ENCODE measurements at places on chromosomes 2 and 18. TPM values are rescaled to one million over a fixed set of nuclear protein-coding genes. Genes with fewer than 3 reads are reported as not detected.

The ETAA1 gene
- 18.1 TPM for total RNA-seq

The STPG4 gene
- 0.72 TPM for total RNA-seq

The FTCDNL1 gene
- 0.40 TPM for total RNA-seq

- DNase-seq, result no peak
These were observed 11.1 kb downstream of the RNF149 start for GRCh38 chr2:101297383-101297782.

DNA sequence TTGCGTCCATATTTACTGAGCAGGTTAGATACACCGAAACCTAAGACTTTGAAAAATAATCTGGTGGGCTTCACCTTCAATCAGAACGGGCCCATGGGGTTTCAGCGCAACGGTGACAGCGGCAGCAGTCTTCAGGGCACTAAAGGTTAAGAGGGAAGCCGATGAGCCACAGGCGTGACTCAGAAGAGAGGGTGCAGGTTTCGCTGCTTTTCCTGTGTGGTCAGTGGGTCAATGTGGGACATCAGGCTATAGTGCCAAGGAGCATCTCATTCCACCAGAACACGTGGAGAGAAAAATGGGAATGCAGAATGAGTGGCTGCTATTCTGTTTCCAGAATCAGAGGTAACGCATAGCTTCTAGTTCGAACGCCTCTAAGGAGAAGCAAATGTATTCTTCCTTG is 8.9 kb downstream of the PTGR3 start:
- DNase-seq, result no peak

GRCh38 chr2:8110716-8111115 is 571.1 kb upstream of the ID2 start:
- no peak for DNase-seq

GRCh38 chr2:150674283-150674682 is 186.8 kb upstream of the RND3 start:
- DNase-seq, result no peak

The AGXT gene
- not detected for total RNA-seq

The MAB21L4 gene
- total RNA-seq, result not detected

DNA sequence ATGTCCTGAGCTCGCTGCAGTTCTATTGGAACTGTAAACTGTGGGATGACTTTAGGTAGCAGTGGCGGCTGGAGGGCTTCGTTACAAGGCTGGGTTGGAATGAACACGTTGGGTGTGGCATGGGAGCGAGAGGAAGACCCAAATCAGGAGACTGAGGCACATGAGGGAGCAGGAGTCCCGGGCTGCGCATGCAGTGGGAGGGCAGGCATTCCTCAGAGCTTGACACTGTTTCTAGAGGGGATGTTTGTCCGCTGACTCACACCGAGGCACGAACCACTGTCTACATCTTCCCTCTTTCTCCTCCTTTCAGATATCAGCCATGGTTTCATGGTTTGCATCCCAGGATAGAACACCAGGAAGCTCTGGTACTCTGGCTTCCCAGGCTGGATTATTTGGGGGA is 40.6 kb upstream of the LAMA1 start:
- DNase-seq, result no peak

The CHMP1B gene
- 24.2 TPM for total RNA-seq

The RGPD4 gene
- total RNA-seq, result not detected

GRCh38 chr2:156666130-156666785 is 230.1 kb downstream of the GPD2 start:
- no peak for DNase-seq

The SAG gene
- total RNA-seq, result not detected

The IL36RN gene
- not detected for total RNA-seq

GRCh38 chr2:221554769-221555493 is 17.2 kb downstream of the EPHA4 start:
- DNase-seq, result peak; percentile 50

DNA sequence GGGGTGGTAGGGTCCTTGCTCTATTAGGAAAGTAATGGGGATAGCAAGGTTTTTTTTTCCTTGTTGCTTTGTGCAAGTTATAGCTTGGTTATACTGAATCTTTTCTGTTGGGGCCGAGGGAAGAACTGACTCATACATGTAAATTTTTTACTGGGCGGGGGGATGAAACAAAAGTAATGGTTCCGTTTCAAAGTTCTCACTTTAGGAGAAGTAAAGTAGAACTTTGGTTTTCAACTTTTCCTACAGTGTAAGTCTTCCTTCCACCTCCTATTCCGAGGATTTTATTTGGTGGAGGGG is 1.1 kb downstream of the AFTPH start:
- DNase-seq, result peak; percentile 65

The PARD3B gene
- total RNA-seq, result not detected

The DSEL gene
- not detected for total RNA-seq

DNA sequence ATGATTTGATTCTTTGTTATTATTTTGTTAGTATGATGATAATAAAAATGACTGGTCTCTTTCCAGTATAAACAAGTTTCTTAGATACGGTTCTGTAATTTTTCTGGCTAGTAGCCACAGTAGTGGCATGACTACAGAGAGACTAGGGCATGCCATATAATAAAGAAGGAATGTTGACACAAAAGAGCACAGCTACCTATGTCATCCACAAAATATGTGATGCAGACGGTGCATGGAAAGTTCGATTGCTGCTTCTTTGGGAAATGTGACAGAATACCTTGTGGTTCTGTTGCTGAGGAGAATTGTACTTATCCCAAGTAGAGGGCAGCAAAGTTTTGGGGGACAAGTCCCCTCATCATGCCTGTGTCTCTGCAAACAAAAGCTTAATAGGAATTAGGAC is 26.1 kb upstream of the SETBP1 start:
- DNase-seq, result no peak

DNA sequence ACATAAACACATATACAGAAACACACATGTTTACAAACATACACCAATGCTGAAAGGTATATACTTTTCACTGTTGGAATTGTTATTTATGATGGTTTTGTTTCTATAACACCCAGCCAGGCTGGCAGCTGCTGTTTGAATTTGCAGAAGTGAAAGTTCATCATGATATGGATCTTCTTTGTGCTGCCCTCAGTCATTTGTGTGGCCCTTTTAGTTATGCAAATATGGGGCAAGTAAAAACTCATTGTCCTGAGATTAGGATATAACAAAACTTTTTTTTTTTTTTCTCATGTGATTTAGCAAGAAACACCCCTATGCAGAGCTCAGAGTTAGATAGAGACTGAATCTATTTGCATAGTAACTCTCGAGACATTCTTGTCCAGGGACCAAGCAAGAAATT is 714.1 kb downstream of the KCNJ3 start:
- DNase-seq, result peak; percentile 78

- DNase-seq, result no peak
These were observed 97.6 kb upstream of the RAB6C start for GRCh38 chr2:129881786-129882396.

The MFSD2B gene
- total RNA-seq, result 1.0 TPM

- no peak for DNase-seq
These were observed 185.1 kb upstream of the ZNF804A start for GRCh38 chr2:184413221-184413620.

- no peak for DNase-seq
These were observed 52.5 kb downstream of the CDH2 start for GRCh38 chr18:28124131-28125029.

- no peak for DNase-seq
These were observed 126.5 kb downstream of the INO80D start for GRCh38 chr2:205959521-205959920.

- DNase-seq, result no peak
These were observed 48.6 kb downstream of the NRP2 start for GRCh38 chr2:205730701-205731582.

- DNase-seq, result no peak
These were observed 14.6 kb upstream of the LTBP1 start for GRCh38 chr2:32931945-32932709.

GRCh38 chr2:18198677-18199076 is 320.2 kb downstream of the KCNS3 start:
- no peak for DNase-seq

GRCh38 chr18:30522288-30522929 is 520.1 kb downstream of the DSC3 start:
- no peak for DNase-seq

The SIX2 gene
- total RNA-seq, result not detected

DNA sequence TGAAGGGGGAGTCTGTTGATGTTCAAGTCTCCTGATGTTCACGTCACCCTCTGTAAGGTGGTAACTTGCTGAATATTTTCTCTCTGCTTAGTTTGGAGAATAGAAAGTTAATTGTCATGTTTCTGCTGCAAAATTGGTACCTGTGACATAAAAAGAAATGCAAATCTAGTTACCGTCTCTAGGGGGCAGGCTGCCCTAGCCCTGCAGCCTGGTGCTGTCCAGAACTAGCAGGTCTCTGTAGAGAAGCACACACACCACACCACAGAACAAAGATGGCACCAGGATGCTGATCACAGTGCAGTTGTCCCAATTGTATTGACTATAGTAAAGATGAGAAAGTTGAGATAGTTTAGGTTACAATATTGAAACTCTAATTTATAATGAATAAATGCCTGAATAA is 47.0 kb downstream of the SLC9A4 start:
- DNase-seq, result peak; percentile 8

GRCh38 chr2:28751956-28752630 is 463 bp downstream of the PPP1CB start:
- peak; percentile 61 for DNase-seq

The DCAF17 gene
- 40.9 TPM for total RNA-seq

The PHLPP1 gene
- 11.5 TPM for total RNA-seq

Data from OCI-LY7 (cell line).